CD4-positive, alpha-beta T cell treated with Interleukin-17A for 4 hours (primary cell): ENCODE measurements at places on chromosomes 7 and 10.

- no peak for DNase-seq
Measured at GRCh38 chr7:11181590-11181989, 207.9 kb downstream of the PHF14 start.

DNA sequence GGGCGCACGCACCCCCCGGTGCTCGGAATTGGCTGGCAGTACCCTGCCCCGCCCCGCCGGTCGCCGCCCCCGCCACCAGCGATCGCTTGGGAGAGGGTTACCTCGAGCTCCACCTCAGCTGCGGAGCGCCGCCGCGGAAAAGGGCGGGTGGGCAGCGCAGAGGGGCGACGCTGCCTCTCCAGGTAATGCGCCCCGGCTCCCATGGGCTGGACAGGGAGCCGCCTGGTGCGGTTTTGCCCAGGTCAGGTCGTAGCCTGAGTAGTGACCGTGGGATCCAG, 1.3 kb downstream of the PFKFB3 start:
- peak; percentile 70 for DNase-seq

DNA sequence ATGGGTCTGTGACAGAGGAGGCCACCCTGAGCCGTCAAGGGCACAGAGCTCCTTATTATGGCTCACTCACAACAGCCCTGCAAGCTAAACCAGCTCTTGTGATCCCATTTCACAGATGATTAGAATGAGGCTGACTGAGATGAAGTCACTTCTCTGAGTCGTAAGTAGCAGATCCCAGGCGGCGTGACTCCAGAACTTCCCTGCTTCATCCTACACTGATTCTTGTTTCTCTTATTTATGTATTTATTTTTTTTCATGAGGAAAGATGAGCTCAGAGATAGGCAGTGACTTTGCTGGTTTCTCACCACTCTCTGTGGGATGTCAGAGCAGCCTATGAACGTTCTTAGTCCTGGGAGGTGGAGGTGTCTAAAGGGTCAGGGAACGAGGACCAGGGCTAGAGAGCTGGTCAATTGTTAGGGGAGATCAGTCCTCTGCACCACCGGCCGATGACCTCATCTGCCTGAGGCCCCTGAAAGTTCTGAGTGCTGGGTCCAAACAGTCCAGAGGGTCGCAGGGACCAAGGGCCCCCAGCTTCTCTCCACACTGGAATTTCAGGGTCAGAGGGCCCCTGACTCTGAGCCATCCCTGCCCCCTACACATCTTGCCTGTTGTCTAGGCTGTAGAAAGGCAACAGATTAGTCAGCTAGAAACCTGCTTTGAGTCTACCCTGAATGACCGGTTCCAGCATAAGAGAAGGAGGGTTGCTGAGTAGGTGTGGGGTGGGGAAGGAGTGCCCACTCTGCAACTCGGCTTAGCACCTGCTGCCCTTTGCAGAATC, 17.9 kb downstream of the CLRN3 start:
- DNase-seq = no peak

DNA sequence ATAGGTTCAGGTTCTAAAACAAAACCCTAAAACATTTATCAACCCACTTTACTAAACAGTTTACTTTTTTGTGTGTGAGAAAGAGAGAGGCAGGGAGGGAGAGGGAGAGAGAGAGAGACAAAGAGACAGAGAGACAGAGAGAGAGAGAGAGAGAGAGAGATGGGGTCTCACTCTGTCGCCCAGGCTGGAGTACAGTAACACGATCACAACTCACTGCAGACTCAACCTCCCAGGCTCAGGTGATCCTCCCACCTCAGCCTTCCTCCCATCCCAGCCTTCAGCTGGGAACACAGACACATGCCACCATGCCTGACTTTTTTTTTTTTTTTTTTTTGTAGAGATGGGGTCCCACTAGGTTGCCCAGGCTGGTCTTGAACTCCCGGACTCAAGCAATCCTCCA, 52.9 kb downstream of the PARD3 start:
- DNase-seq = no peak

GRCh38 chr7:152336754-152337368, 98.9 kb downstream of the KMT2C start:
- DNase-seq = peak; percentile 31

GRCh38 chr10:23343591-23344240, 881 bp downstream of the C10orf67 start:
- DNase-seq = peak; percentile 70

DNA sequence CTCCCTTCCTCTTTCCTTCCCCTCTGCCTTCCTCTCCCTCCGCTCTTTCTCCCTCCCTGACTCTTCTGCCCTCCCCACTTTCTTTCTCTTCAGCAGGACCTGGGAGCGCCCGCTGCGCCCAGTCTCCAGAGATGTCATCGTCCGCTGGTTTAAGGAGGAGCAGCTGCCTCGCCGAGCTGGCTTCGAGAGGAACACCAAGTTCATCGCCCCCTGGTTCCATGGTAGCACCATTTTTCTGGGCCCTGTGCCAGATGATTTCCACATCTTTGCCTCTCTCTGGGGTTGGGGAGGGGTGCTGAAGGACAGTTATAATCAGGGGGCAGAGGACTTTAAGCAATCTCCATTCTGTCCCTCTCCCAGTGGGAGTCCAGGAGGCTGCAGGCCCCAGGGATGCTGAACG, 71.6 kb downstream of the SH2D4B start:
- no peak for DNase-seq

DNA sequence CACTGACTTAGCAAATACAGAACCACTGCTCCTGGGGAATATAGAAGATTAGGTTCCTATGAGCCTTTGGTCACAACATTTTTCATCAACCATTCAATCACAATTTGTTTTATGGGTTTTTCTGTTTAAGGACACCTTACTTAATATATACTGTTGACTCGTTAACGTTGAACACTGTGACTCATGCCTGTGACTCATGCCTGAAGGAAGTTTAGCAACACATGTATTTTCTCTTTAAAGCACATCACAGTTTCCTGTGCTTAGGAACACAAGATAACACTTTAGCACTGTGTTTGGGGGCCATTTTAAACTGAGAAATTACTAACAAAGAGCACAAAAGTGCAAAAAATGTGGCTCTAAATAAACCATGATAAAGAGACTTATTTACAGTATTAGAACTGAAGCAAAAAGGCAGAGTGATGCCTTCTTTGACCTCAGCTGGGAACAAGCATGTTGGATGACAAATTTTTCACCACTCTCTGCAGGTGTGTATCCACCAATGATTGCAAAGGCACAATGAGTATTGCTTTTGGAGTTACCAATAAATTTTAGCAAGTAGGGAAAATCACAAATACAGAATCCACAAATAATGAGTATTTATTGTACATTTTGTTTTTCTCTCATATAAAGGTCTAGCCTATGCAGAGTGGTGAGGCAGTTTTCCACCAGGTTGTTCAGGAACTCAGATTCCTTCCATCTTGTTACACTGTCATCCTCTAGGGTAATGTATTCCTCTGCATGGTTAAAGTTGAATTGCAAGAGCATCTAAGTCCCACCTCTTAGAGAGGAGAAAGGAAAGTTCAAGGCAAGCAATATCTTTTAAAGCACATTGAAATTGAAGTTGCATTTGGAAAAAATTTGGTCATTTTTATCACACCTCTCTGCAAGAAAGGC, 7.3 kb downstream of the FGFBP3 start:
- peak; percentile 69 for DNase-seq
